D721Med (cell line): ENCODE measurements at places on chromosomes 11 and 22.

- DNase-seq, result no peak
Observed at GRCh38 chr22:46086577-46087335, 63.6 kb upstream of the PPARA start.

GRCh38 chr11:75069473-75069872, 27.2 kb downstream of the OR2AT4 start:
- DNase-seq, result no peak

DNA sequence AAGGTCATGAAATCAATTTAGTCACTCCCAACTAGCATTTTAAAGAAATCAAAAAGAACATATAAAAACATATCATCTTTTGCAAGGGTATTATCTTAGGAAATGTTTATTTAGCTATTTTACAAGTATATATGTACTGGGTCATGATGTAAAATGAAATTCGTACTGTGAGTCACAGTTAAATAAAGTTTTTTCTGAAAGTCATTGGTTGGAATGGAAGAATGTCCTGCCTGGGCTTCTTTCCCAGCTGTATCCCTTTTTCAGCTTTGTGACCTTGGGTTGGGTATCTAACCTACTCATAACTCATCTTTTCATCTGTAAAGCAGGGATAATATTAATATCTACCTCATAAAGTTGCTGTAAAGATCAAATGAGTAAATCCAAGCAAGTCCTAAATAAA, 15.7 kb downstream of the FDX1 start:
- DNase-seq, result no peak

DNA sequence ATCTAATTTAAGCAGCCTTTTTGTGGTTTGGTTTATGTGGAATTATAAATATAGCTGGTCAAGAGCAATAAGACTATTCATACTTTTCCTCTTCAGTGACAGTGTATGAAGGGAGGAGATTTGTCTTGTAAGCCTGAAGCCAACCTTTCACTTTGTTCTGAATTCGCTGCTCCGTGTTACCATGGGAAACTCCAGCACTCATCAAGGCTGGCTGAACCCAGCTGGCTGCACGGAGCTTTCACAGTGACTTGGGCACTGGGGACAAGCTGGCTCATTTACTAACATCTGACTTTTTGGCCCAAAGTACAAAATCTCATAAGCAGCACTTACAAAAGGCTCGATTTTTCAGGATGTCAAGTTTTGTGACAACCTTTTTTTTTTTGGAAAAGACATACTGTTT, 120.4 kb upstream of the GRIA4 start:
- DNase-seq, result no peak

GRCh38 chr11:109120341-109120740, 301.6 kb upstream of the C11orf87 start:
- DNase-seq, result no peak

GRCh38 chr22:36758792-36759271, 17.1 kb downstream of the IFT27 start:
- DNase-seq, result no peak

GRCh38 chr11:126407101-126407521, 51.6 kb downstream of the ST3GAL4 start:
- peak; percentile 87 for DNase-seq

DNA sequence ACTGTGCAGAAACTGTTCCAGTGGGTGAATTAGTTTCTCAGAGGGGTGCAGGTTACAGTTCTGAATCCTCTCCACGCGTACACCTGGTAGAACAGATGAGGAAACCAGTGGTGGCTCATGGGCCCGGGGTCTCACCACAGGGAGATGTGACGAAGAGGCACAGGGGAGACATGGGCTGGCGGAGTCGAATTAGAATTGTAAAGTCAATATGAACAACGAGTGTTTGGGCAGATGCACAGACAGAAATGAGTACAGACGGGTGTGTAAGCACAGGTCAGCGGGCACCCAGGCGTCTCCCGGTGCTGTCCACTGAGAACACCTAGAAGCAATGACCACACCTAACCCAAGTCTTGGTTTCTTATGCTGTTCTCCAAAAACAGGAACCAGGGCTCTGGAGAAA, 41.8 kb downstream of the GNB1L start:
- DNase-seq, result no peak

DNA sequence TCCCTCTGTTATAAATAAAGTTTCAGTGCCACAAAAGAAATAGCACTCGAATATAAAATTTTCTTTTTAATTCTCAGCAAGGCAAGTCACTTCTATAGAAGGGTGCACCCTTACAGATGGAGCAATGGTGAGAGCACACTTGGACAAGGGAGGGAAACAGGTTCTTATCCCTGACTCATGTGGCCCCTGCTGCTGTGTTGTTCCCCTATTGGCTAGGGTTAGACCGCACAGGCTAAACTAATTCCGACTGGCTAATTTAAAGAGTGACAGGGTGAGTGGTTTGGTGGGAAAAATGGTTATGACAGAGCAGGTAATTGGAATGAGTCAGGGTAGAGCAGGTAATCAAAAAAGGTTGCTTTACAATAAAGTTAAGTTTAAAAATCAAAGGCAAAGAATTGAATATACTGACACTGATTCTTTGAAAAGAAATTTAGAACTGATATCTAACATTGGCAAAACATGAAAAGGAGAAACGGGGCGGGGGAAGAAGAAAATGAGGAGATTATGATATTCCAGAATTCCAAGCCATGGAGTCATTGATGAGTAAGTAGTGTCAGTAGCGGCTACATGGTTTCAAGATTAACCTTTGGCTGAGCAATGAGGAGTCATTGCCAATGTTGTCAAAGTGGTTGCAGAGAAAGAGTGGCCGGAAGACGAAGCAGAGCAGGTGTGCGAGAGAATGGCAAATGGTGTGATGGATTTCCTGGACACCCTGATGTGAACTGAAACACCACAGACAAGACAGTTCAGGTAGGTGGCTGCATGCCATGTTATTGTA, 48.4 kb upstream of the MRGPRX1 start:
- no peak for DNase-seq

DNA sequence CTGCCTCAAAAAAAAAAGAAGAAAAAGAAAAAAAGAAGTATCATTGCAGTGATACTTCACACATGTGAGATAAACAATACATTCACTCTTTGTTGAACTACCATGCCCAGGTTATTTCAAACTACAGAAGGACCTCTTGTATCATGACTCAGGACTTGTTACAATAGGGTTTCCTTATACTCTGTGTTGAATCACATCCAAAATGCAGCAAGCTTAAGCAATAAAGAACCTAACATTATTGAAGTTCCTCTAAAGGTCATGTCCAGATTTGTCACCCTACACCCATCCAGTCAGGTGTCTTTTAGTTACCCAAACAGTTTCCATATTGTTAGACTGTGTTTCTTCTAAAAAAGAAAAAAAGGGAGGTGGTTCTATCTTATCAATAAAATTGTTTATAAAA, 26.9 kb upstream of the ALKBH3 start:
- DNase-seq, result no peak

DNA sequence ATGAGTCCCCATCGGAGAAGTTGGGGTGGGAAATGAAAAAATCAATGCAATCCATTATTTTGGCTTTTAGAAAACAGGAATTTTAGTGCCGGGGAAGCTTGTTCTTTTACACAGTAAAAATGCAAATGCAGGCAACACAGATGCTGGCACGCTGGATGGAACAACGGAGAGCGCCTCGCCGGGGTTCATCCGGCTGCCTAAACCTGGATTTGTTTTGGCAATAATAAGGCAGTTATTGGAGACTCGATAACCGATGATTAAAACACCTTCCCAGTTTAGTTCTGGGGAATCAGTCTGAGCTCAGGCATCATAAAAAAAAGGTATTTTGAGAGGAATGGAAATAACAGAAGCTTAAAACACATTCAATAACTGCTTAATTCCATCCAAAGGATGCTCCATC, 2.9 kb downstream of the DSCAML1 start:
- DNase-seq, result no peak

GRCh38 chr11:70918242-70918641, 334.1 kb downstream of the SHANK2 start:
- no peak for DNase-seq

- no peak for DNase-seq
Observed at GRCh38 chr11:128227466-128227865, 359.9 kb downstream of the ETS1 start.

DNA sequence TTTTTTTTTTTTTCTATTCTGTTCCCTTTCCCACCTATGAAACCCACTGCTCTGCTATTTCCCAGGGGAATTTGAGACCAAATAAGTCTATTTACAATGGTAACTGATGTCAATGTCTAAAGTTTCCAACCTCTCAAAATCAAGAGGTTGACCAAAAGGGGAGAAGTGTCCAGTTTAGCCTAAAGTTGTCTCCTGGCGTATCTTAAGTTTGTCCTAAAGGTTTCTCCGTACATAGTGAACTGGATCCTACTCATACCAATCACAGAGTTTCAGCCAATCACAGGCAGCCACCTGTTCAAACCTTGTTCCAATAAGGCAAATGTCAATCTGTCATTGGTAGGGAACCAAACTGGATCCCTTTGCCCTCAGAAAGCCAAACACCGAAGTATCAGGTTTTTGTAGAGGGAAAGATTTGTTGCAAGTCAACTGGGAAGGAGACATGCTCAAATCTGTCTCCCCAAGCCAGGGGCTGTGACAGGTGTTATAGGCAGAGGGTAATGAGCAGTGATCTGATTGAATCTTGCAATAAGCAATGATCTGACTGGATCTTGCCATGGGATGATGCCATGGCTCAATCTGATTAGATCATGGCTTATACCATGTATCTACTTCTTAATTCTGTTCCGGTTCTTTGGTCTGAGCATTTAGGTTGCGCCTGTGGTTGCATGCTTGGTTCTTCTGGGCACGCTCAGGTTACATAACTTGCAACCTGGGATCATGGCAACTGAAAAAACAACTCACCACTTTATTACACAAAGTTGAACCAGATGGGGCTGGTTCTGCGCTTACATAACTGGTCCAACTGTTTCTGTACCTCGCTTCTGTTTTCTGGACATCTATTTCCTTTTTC, 1.1 kb upstream of the VPS37C start:
- no peak for DNase-seq

DNA sequence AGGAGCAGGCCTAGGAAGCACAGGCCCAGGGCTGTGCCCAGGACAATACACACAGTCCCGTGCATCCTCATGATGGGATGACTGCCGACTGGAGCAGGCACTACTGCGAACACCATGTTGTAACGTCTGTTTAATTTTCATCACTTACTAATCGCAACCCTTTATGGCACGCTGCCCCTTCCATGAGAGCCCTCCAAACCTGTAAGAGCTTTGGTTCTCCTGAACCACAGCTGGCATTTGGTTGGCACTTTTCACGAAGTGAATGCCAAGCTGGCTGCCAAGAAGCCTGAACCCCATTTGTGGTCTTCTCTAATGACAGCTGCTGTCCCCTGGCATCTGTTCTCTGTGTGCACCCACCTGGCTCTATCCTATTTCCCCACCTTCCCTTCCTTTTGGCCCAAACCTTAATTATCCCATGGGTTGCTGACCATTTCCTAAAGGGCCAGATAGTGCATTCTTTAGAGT, 36.5 kb downstream of the APOL1 start:
- no peak for DNase-seq

DNA sequence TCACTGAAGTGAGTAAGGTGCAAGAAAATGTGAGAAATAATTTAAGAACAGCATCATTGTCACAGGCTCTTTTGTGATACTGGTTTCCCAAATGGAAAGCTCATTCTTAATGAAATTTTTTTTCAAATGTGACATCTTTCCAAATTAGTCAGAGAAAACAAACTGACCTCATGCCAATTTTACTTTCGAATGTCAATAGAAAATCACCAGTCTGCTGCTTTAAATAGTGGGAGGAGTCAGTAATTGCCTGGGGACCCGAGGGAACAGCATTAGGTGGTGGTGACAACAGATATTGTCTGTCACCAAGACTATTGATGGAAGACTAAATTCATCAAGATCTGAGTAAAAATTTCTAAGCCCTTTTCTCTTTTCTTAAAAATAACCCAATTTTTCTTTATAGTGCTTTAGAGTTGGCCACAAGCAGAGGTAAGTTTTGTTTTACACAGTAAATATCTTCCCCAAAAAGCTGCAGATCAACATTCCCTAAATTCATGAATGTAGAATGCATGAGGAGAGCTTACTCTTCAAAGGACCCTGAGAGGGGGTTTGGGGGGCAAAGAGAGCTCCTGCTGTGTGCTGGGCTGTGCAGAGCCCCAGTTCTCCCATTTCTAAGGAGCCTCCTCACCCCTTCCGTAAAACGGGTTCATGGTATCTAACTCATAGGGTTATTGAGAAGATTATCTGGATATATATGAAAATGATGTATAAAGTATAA, 95.1 kb downstream of the PIWIL4 start:
- no peak for DNase-seq

DNA sequence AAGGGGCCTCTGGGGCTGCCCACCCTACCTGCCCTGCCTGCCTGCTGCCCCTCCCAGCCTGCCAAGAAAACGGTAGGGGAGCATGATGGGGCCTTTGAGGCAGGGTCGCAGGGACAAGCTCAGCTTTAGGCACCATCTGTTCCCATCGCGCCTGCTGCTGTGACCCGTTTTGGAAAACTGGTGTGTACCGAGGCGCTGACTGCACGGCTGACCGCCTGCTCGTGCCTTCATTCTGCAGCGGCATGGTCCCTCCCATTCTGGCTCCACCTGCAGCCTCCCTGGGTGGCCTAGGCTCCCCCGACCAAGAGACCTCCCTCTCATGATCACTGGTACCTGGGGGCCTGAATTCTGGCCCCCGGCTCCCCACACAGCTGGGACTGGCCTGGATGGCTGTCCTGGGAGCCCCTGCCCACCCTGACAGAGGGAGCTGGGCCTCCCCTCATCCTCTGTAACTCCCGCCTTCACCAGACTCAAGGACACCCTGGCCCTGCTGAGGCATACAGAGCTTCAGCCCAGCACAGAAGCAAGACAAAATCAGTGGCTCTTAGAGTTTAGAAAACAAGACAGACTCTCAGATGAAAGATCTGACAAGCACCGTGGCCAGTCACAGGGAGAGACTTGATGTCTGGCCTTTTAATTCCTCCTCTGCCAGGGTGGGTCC, 6.5 kb upstream of the MYRF start:
- no peak for DNase-seq

DNA sequence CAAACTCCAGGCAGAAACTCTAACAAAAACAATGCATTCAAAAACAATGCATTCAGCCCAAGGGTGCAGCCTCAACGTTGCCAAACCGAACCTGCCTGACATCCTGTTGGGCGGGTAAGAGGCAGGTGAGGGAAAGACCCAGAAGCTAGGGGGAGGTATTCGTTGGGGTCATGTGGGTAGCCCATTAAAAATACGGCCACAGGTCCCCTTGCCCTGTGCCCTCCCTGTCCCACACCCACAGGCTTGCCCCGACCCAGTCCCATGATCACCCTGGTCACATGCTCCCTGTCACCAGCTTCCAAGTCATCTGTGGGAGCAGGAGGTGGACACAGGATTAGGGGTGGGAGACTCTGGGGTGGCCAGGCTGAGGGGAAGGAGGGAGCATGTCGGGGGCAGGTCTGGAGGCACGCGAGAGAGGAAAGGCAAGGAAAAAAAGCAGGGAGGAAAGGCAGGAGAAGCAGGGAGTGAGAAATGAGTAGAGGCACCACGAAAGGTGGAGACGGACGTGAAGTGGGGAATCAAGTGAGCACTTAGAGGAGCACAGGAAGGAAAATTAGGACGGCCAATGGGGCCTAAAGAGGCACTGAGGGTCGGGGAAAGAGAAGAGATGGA, 683 bp downstream of the PLA2G6 start:
- DNase-seq, result no peak

- no peak for DNase-seq
Observed at GRCh38 chr11:126968915-126969314, 31.7 kb downstream of the KIRREL3 start.
